ENCODE measurements at places on chromosomes 3 and 15.

- no peak for DNase-seq
Observed at GRCh38 chr15:98455904-98456303, 192.4 kb upstream of the IGF1R start.

GRCh38 chr3:3160826-3161225 is 18.7 kb downstream of the CRBN start:
- DNase-seq: no peak

GRCh38 chr3:175207361-175207760 is 348.2 kb downstream of the NAALADL2 start:
- DNase-seq: no peak

DNA sequence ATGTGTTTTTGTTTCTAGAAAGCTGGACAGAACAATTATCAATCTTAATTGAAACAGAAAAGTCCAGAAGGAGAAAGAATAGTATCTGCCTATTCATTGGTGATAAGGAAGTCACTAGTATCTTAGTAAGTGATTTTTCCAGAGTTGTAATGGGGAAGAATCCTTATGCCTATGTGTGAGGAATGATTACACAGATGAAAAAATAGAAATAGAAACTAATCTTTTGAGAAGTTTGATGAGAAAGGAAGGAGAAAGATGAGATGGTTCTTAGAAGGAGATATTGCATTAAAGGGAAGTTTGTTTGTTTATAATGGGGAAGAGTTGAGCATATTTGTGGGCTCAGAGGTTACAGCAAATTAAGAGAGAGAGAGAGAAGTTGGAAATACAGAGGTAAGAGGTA is 42.7 kb upstream of the CBLB start:
- no peak for DNase-seq

GRCh38 chr3:24496529-24497482 is 2.2 kb upstream of the THRB start:
- no peak for DNase-seq

GRCh38 chr3:31725976-31726375 is 193.3 kb downstream of the STT3B start:
- no peak for DNase-seq

GRCh38 chr3:7194071-7194835 is 333.3 kb downstream of the GRM7 start:
- DNase-seq: no peak

GRCh38 chr3:27993051-27993450 is 248.4 kb upstream of the CMC1 start:
- DNase-seq: no peak

- DNase-seq: no peak
Observed at GRCh38 chr15:36218991-36219390, 360.4 kb upstream of the CDIN1 start.

DNA sequence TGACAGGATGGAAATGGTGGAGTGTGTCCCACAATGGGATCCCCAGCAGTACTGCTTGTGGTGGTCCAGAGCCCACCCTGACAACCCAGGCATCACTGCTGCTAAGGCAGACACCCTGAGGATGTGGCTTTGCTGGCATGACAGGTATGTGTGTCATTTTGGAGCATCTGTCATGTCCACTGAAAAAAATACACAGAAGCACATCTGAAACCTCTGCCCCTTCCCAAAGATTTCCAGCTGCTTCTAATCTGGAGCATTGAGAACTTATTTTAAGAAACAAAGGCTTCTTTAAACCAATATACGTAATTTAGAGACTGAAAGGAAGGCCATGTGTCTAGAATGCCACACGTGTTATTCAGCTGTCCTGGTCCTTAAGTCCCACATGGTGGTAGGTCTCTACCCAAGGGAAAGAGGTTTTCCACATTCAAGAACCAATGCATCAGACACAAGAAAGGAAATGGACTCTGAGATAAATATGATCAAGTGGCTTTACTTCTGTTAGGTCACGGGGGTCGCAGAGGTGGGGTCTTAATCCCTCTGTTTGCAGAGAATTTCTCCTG is 88.3 kb downstream of the PDZRN3 start:
- no peak for DNase-seq

GRCh38 chr3:149992416-149993058 is 21.8 kb upstream of the PFN2 start:
- DNase-seq: no peak

DNA sequence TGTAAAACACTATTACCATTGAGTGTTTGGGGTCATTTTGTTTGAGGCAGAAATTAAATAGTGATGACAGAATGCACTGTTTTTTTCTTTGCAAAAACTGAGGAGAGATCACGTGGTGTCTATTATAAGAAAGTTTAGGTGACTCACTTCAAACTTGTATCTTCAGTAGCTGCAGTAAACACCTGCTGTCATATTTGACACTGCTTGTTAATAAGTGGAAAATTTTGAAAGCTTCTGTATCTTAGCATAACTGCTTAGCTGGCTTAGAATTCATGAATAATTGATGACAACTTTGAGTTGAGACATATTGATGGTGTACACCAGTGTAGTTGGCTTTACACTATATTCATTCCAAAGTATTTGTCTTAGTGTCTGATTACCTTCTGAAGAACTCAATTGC is 29.7 kb upstream of the MDFIC2 start:
- no peak for DNase-seq

DNA sequence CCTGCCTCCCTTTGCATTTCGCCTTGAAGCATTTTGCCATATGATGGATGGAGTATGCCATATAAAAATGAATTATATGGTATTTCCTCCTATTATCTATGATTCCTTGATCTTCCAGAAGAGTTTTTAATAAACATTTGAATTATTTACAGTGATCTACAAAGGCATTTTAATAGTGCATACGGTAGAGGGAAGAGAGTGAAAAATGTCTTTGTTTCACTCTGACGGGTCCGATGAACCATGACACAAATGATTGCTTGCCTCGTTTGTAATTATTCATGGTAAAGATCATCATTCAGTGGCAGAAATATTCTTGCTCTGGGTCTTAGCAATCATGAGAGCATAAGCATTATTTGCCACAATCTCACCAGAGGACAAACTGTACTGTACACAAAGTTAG is 1010.9 kb downstream of the NTRK3 start:
- no peak for DNase-seq

DNA sequence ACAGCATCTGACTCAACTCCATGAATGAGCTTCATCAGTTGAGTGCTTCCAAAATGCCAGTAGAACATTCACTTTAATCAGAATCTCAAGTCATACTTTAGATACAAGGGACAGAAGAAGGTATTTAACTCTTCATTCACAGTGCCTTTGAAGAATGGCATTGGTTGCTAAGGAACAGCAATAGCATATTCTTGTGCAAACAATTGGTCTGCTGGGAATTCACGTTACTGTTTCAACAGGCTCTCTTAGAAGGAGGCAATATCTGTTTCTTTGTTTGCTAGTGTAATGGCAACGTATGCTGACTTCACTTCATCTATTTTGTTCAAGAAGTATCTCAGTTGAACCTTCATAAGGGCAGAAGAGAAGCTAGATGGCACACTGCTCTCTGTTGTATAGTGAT is 113.9 kb downstream of the TMEM108 start:
- DNase-seq: no peak

DNA sequence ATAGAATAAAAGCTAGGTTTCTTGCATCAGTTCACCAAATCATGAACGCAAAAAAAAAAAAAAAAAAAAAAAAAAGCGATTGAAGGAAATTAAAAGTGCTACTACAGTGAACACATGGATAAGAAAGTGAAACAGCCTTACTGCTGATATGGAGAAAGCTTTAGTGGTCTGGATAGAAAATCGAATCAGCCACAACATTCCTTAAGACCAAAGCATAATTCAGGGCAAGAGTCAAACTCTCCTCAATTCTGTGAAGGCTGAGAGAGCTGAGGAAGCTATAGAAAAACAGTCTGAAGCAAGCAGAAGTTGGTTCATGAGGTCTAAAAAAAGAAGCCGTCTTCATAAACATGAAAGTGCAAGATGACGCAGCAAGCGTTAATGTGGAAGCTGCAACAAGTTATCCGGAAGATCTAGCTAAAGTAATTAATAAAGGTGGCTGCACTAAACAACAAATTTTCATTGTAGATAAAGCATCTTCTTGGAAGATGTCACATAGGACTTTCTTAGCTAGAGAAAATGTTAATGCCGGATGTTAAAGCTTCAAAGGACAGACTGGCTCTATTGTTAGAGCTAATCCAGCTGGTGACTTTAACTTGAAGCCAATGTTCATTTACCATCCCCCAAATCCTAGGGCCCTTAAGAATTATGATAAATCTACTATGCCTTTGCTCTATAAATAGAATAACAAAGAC is 19.2 kb downstream of the P3H2 start:
- DNase-seq: no peak

- no peak for DNase-seq
Observed at GRCh38 chr3:72123908-72124441, 339.0 kb upstream of the PROK2 start.

DNA sequence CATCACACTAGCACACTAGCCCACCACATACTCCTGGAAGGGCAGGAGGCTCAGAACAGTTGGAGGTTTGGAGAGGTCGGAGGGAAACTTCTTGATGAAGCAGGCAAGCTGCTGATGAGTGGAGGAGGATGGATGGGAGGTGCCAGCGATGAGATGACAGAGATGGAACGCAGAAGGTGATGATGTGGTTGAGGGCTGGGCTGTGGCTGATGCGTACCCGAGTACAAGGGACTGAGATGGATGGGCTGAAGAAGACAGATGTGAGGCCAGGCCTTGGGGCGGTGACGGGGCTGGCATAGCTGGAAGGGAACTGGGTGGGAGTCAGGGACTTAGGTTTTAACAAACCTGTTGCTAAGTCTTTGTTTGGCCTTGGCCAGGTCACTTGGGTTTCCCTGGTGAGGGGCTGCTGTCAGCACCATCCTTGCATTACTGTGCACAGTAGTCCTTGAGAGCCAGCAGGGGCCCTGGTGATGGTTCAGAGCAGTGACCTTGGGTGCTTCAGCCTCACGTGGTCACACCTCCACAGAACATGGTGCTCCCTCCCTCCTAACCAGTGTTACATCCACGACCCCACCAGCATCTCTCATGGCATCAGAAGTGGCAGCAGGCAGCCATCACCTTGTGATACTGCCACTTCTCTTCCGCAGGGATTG is 164.5 kb downstream of the SLCO3A1 start:
- DNase-seq: no peak

DNA sequence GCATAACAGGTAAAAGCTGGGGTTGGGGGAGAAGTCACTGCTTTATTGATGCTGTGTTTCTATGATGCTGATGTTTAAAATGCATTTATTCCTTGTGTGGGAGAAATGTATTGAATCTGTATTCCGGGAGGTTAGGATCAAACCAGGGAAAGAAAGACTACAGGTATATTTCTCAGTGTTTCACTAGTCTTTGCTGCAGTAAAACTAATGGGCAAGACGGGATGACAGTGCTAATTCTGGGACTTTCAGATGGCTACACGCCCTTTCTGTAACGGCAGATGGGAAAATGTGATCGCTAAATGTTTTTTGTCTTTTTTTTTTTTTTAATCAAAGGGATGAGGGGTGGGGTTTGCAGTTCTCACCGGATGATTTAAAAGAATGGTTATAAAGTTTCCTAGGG is 393 bp downstream of the CNTN6 start:
- DNase-seq: no peak

DNA sequence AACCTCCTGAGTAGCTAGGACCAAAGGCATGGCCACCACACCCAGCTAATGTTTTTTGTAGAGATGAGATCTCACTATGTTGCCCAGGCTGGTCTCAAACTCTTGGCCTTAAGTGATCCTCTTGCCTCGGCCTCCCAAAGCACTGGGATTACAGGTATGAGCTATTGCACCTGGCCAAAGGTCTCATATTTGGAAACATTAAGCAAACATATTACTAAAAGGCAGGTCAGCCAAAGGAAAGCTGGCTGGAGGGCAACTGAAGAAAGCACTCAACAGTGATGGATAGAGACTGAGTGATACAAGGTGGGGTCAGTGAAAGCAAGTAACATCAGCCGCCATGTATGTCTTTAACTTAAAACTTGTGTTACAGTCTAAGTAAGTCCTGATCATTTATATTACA is 57.5 kb downstream of the TBC1D2B start:
- no peak for DNase-seq

- DNase-seq: no peak
Observed at GRCh38 chr3:42735019-42735418, 32.4 kb upstream of the HHATL start.

- DNase-seq: no peak
Observed at GRCh38 chr15:52714968-52715367, 35.8 kb upstream of the ATOSA start.

DNA sequence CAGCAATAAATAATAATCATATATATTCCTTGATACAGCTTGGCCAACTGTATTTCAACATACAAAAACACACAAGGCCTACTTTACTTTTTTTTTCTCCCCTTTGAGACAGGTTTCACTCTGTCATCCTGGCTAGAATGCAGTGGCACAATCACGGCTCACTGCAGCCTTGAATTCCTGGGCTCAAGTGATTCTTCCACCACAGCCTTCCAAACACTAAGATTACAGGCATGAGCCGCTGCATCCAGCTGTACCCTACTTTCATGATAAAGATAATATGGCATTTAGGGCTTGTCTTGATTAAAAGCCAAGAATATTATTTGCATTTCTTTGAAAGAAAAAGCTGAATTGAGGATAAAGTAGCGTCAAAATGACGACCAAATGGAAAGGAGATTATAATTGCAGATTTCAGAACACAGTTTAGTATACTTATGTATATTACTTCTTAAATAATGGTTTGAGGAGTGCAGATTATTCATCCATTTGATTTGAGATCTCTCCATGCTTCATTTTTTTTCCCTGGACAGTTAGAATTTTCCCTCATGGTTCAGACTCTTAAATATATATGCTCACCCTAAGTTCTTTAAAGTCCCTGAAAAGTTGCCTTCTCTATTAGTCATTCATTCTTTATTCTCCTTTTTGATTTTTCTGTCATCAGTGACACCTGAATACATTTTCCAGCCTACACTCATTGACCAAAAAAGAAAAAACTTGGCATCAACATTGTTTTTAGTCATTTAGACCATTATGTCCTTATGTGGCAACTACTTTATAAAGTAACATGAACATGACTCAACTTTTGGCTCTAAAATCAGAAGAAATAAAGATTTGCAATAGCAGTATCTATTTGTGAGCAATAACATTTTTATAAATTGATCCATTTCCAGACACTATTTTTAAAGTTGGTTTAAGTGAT is 48.5 kb upstream of the MLF1 start:
- DNase-seq: no peak

- peak; percentile 83 for DNase-seq
Observed at GRCh38 chr3:122793568-122794416, at the start of gene HSPBAP1. Gene HSPBAP1 (minus strand): TSS chr3:122793831. CDS start chr3:122793680, 151 bp downstream.

- DNase-seq: no peak
Observed at GRCh38 chr3:143712522-143712921, 135.7 kb downstream of the SLC9A9 start.

GRCh38 chr3:186506857-186507256 is 37.3 kb downstream of the CRYGS start:
- no peak for DNase-seq

- peak; percentile 29 for DNase-seq
Observed at GRCh38 chr3:14261229-14261628, 82.6 kb downstream of the LSM3 start.

DNA sequence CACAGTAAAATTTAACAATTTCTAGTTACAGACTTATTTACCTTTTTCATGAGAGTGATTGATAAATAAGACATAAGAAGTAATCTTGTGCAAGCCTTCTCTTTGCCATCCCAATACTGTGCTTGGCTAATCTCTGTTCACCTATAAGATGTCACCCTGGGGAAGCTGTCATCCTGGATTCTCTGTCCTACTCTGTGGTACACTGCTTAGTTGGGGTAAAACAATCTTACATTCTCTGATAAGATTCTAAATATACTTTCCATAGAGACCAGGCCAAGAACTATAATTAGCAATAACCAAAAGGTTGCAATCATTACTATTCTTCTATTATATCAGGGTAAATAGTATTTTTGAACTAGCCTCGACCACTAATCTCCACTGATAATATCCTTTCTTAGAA is 1218.3 kb upstream of the CADM2 start:
- no peak for DNase-seq

GRCh38 chr3:1962396-1963088 is 136.1 kb upstream of the CNTN4 start:
- DNase-seq: no peak

Data from T-helper 22 cell (primary cell).